Fibroblast of villous mesenchyme (primary cell): ENCODE measurements at places on chromosomes 5 and 9. TPM values are rescaled to one million over a fixed set of nuclear protein-coding genes. Genes with fewer than 3 reads are reported as not detected.

Gene HAVCR1
- not detected in 2 replicates for total RNA-seq

Gene BNC2
- 33.7 and 41.6 TPM in 2 replicates for total RNA-seq

Gene CDC23
- total RNA-seq, result 25.4 and 40.2 TPM in 2 replicates

Gene SEMA5A
- 72.5 and 74.7 TPM in 2 replicates for total RNA-seq
